ENCODE measurements at places on chromosomes 3 and 15. TPM values are rescaled to one million over a fixed set of nuclear protein-coding genes. Genes with fewer than 3 reads are reported as not detected.

GRCh38 chr15:70701891-70702568, 61.3 kb downstream of the UACA start:
- DNase-seq: no peak

GRCh38 chr3:36596419-36596818, 167.9 kb downstream of the DCLK3 start:
- no peak for DNase-seq

- no peak for DNase-seq
These were observed 50.8 kb upstream of the PSMD6 start for GRCh38 chr3:64074060-64074459.

- no peak for DNase-seq
These were observed 21.9 kb downstream of the KY start for GRCh38 chr3:134628884-134629283.

ARGFX gene
- total RNA-seq: not detected

SPTBN5 gene
- total RNA-seq: 1.1 TPM
